ENCODE measurements at places on chromosomes 6 and 20.

- no peak for DNase-seq
Measured at GRCh38 chr6:52356017-52356416, 5.9 kb upstream of the PAQR8 start.

DNA sequence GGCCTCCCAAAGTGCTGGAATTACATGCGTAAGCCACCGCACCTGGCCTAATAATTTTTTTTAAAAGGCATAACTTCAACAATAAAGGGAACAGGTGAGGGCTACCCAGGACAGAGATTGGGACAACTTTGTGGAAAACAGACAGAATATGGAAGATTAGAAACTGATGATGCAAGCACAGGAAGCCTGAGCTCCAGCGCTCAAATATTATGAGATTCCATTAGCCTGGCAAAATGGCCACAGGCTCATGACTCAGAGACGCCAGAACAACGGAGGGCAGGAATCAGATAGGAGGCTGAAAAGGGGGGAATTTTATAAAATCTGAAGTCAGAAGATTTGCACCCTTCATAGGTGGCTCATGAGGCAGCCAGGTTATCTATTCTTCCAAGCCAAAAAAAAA is 103.1 kb upstream of the MRPS10 start:
- DNase-seq, result no peak

DNA sequence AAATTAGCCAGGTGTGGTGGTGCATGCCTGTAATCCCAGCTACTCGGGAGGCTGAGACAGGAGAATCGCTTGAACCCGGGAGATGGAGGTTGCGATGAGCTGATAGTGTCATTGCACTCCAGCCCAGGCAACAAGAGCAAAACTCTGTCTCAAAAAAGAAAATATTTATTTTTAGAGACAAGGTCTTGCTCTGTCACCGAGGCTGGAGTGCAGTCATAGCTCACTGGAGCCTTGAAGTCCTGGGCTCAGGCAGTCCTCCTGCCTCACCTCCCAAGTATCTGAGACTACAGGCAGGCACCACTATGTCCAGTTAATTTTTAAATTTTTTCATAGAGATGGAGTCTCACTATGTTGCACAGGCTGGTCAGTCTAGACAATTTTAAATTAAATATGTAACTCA is 16.2 kb upstream of the CEBPB start:
- no peak for DNase-seq

GRCh38 chr20:63086421-63087235 is 79.9 kb upstream of the BHLHE23 start:
- DNase-seq, result peak; percentile 21

- no peak for DNase-seq
Measured at GRCh38 chr6:6436946-6437345, 116.5 kb upstream of the F13A1 start.

- DNase-seq, result no peak
Measured at GRCh38 chr6:151067684-151068596, 171.8 kb upstream of the AKAP12 start.

DNA sequence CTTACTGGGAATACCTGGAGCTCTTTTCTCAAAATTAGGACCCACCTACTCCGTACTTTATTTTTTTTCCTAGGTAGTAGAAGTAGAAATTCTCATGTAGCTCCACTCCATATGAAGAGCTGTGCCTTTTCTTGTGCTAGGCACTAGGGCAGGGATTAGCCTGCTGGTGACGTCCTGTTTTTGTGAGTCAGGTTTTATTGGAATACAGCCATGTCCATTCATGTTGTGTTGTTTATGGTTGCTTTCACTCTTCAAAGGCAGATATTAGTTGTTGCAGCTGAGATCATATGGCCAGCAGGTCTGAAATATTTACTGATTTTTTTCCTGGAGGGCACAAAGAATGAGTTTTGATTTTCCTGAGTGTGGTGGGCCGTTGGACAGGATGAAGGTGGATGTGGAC is 20.5 kb downstream of the XRN2 start:
- DNase-seq, result no peak

DNA sequence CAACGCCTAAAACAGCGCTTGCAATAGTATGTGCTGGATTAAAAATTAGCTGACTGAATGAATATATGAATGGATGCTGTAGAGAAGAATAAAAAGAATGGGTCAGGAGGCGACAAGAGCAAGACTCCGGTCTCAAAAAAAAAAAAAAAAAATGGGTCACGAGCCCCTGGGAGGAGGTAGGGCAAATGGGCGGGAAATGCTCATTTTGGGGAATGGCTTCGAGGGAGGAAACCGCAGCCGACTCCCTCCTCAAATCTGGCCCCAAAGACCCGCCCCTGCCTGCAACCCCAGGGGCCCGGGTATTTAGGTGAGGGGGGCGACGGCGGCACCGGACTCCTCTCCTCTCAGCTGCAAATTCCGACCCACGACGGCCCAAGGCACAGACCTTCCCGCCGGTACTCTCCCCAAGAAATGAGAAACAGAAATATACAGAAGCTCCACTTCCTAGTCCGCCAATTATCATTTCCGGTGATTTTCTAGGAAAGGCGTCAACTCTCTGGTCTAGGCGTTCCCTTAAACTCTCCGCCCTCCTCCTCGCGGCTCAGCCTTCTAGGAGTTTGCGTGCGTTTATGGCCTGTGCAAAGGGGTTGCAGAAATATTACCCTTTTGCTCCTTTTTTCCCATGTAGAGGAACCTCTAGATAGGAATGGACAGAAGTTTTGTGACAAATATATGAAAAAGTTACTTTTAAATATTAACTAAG is at the start of gene ZNF311:
ZNF311 (minus strand) TSS at position 133 of the 703 bp plus-strand sequence. CDS start 1,361 bp downstream, outside the sequence.
- DNase-seq, result no peak

DNA sequence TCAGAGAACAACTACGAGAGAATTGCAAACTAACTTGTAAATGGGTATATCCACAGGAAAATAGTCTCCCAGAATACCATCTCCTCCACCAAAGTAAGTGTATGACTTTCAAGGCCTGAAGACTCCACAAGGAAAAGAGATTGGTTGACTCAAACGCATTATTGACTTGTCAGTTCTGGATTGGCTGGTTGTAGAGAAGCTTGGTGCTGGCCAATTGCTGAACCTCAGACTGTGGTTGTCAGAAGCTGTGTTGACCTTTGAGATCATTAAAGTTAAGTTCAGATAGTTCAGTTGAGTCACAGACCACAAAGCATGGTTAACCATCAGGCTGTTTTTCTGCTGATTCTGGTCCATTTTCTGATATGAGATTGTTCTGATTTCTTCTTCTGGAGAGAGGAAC is 388.3 kb downstream of the BMP2 start:
- no peak for DNase-seq

GRCh38 chr20:17859002-17859615 is 109.5 kb downstream of the SNX5 start:
- DNase-seq, result peak; percentile 22

DNA sequence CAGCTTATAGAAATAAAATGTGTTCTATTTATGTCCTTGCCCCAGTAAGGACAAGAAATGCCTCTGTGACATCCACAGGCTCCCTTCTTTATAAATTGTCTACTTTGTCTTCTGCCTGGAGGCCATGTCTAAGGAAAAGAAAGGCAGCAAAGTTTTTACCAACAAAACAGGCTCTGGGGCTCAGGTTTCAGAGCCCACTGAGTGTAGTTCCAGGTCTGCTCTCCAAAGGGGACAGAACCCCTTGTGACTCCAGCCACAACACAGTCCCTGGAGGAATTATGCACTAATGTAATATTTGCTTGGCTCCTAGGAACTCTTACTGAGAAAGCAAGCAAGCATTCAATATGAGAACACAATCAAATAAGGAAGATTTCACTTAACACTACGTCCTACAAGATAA is 80.1 kb downstream of the PAK5 start:
- no peak for DNase-seq

DNA sequence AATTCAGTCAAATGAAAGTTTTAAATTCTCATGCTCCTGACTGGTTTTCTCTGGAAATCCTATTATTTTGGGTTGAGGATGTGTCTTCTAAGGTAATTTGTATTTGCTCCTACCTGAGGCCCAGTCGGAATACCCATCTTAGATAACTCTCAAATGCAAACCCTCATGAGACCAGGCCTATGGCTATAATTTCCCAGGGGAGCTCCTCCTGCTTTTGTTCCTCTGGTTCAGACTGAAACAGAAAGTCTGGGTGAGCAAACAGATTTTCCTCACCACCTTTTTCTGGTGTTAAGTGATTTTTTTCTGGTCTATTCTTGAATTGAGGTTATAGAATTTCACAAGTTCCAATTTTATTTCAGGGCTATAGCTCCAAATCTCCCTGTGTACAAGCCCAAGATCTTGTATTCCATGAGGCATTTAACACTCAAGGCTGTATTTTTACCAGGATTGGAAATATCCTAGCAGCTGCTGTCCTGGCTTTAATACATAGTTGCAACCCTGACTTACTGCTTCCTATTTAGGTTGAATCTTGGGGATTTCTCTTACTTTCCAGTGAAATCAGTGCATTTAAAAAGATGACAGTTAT is 169.1 kb upstream of the PTCHD4 start:
- no peak for DNase-seq

DNA sequence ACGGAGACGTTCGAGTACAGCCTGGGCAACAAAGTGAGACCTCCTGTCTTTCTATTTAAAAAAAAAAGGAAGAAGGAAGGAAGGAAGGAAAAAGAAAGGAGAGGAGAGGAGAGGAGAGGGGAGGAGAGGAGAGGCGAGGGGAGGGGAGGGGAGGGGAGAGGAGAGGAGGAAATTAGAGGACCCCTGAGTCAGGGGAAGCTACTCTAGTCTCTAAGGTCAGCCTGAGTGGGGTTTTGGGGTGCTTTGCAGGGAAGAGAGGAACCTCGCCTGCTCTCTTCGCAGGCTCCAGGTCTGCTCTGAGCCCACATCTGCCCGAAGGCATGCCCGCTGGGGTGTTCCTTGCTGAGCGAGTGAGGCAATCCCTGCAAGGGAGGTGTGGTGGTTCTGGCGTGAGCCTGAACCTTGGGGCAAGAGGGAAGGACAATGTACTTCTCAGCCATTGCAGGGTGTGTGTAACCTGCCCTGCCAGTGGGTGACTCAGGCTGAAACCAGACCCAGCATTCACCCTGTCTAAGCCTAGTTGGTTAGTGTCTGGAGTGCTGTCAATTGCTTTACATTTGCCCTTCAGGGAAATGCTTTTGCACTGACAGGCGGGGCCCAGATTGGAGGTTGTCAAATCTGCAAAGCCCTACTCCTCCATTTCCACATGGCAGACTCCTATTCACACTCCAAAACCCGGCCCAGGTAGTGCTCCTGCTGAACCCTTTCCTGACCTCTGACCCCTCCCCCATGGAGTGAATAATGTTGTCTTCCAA is 15.3 kb upstream of the MMP9 start:
- DNase-seq, result no peak

DNA sequence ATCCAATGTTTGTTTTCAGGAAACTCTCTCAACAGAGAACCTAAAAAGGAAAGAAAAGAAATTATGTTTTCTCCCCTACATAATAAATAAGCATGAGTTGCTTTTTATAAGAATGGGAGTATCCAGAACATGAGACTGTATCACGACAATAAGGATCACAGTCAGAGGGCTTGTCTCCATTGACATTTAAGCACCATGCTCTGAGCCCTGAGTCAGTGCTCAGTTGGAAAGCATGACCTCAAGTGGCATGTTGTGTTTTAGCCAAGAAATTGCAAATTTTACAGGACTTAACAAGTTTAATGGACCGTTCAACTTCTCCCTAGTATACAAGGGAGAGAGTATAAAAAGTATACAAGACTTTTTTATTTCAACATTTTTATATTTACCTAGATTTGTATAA is 431.6 kb downstream of the GJA1 start:
- DNase-seq, result no peak

DNA sequence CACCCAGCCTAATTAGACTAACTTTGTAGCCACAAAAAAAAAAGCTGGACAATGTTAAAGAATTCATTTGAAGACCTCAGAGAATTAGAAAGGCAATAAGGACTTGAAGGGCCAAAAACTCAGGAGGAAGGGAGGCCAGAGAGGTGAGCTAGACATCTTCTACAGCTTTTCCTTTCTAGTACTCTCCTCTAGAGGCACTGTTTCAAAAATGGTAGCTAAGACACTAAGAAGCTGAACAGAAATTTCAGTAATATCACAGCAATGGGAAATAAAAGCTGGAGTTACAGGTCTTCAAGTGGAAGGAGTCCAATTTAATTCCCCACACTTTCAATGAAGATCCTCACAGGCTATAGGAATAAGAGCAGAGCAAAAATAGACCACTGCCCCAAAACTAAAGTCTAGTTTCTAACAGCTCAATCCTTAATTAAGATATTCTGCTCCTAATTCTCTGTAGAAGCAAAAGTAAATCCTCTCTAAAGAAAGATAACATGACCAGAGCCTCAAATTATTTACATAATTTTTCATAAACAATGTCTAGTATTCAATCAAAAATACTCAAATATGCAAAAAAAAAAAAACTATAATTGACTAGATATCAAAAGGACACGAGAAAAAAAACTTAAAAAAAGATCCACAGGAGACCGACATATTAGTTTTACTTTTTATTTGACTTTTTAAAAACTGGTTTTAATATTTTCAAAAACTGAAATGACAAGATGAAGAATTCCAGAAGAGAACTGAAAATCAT is 63.7 kb downstream of the RNGTT start:
- no peak for DNase-seq
